ENCODE measurements at places on chromosomes 2 and 18.

- DNase-seq = no peak
These were observed 1365.5 kb upstream of the CELF4 start for GRCh38 chr18:38930881-38931753.

- peak; percentile 71 for DNase-seq
These were observed 623.1 kb upstream of the HS6ST1 start for GRCh38 chr2:128941751-128942150.

- no peak for DNase-seq
These were observed 25.6 kb downstream of the CYTIP start for GRCh38 chr2:157418239-157418641.

DNA sequence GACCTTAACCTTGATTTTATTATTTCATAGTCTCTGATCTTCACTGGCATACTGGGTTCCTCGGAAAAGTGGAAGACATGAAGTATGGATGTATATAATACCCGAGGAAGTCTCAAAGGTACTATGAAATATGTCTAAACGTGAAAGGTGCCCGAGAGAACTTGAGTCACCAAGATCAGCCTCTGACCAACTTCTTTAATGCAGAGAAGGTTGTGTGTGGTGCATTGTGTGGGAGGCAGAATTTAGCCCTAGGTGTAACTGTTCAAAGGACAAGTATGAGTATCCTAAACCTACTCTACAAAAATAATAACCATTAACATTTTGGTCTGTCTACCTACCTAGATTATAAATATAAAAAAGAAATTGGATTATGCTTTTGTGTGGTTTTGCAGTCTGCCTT, 36.1 kb downstream of the OSBPL6 start:
- no peak for DNase-seq

- no peak for DNase-seq
These were observed 51.6 kb upstream of the CCBE1 start for GRCh38 chr18:59748628-59749360.

DNA sequence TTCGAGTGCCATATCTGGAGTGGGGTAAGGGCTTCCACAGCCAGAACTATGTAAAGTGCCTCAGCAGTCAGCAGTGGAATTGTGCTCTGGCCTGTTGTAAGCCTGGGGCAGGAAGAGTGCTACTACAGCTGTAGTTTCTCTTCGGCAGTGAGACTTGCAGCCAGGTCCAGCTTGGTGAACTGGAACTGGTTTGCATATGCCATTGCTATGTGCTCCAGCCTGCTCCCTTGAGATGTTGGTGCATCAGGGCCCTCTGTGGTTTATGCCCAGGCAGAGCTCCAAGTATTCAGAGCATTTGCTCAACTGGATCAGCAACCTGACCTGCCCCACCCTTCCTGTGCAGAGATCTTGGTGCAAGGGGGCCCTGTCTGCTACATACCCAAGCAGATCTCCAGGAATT, 47.8 kb downstream of the ZNF804A start:
- no peak for DNase-seq

GRCh38 chr2:48747319-48747718, 8.2 kb downstream of the LHCGR start:
- no peak for DNase-seq

GRCh38 chr18:33673689-33674088, 95.7 kb downstream of the ASXL3 start:
- DNase-seq = no peak

DNA sequence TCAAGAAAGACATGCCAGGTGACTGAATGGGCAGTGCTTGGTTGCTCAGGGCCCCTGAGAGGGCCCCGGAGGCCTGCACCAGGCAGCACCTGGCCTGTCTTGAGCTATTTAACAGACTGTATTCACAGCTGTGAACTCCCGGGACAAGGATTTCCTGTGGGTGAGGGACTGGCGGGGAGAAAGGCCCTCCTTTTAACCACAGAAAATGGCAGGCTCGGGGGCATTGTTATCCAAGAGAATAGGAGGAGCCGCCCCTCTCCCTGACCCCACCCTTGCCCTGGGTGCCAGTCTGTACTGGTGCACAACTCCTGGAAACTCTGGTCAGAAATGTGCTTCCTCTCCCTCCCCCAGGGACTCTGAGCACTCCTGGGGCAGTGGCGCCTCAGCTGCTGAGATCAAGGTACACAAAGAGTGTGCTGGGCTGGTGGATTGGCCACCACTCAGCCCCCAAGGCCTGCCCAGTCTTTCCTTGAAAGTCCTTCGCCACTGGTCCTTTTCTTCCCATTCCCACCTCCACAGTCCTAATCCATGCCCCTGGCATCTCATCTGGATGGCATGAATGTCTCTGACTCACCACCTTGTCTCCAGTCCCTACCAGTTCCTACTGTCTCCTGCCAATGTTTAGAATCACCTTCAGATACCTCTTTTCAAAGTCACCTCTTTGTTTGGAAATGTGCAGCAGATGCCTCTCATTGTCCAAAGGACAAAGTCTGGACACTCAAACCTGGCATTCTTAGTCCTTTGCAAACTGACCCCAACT, 19.6 kb upstream of the EPAS1 start:
- no peak for DNase-seq

GRCh38 chr18:394262-394986, 106.1 kb downstream of the COLEC12 start:
- DNase-seq = no peak

DNA sequence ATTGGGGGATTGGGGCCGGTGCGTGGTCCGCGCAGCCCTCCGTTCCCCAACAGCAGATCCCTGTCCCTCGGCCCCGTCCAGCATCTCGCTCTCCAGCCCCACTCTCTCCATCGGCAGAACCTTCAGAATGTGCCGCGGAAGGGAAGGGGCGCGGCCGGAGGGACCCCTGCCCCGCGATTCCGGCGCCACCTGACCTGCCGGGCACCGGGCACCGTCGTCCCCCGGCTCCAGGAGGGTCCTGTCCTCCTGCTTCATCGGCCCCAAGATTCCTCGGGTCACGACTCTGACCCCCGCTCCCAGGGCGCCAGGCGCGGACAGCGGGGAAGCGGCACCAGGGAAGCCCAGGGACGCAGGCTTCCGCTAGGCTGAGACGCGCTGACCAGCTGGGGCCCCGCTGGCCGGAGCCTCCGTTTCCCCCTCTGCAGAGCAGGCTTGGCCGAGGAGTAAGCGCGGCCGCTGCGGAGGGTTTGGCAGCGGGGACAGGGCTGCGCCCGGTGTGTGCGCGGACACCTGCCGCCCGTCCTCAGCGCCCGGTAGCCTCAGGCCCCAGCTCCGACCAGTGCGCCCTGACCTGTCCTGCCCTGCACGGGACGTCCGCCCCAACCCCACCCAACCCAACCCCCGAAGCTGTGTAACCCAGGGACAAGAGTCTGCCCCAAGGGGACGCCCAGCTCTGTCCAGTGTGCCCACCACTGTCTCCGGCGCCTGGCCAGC, 16.8 kb upstream of the BOK start:
- no peak for DNase-seq

DNA sequence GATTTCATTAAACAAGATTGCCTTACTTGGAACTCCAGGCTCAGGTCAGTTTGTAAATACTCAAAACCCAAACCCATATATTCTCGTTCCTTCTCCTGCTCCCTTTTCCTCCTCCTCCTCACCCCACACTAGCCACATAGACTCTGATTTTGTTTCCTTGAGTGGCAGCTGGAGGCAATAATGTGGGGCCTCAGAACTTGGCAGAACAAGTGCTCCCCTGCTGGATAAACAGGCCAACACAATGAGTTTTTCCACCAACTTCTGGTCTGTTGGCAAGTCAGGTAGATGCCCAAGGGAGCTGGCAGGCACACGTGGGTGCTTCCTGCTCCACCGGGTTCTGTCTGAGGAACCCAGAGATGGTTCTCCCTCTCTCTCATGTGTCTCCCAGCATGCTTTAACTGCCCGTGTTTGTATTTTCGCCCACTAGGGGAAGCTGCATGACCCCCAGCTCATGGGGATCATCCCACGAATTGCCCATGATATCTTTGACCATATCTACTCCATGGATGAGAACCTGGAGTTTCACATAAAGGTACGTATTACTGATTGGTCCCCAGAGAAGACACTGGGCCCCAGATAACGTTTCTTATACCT, 61.9 kb downstream of the KIF5C start:
- no peak for DNase-seq

- DNase-seq = no peak
These were observed 481.0 kb upstream of the TNP1 start for GRCh38 chr2:217340899-217341298.

DNA sequence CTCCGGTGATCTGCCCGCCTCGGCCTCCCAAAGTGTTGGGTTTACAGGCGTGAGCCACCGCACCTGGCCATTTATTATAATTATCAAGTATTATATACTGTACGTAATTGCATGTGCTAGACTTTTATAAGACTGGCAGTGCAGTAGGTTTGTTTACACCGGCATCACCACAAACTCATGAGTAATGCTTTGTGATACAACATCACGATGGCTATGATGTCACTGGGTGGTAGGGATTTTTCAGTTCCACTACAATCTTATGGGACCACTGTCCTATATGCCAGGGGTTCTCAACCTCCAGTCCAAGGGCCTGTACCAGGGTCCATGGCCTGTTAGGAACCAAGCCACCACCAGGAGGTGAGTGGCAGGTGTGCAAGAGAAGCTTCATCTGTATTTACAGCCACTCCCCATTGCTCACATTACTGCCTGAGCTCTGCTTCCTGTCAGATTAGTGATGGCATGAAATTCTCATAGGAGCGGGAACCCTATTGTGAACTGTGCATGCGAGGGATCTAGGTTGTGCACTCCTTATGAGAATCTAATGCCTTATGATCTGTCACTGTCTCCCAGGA, 9.4 kb downstream of the SCYGR4 start:
- DNase-seq = no peak

DNA sequence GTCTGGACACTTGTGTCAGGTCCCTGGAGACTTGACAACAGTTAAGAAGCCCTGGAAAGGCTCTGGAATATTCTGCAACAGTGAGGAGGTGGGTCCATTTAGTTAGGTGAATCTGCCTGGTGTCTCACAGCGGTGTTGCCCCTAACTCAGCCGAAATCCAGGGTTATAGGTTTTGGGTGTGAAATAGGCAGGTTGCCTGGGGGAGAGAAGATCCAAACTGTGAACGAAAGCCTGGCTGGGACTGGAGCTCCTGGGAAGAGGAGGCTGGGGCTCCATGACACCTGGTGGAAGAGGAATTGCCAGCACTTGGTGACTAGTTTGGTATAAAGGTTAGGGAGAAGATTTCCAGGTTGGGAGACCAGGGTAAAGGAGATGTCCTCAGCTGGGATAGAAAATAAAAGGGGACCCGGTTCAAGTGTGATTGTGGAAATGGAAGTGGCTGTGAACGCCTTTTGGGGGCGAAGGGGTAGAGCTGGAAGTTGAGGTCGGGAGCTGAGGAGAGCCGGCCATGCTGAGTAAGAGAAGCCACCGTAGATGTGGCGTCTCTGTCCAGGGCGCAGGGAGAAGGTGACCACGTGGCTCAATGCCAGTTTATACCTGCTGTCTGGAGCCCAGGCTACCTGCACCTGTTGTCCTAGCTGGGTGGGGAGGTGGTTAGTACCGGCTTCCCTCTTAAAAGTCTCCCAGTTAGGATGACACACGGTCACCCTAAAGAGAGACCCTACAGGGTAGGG, 3.0 kb upstream of the GAREM2 start:
- no peak for DNase-seq

- DNase-seq = no peak
These were observed 35.4 kb upstream of the REEP1 start for GRCh38 chr2:86372641-86373502.

- no peak for DNase-seq
These were observed 367.4 kb upstream of the MYT1L start for GRCh38 chr2:2698182-2699120.

DNA sequence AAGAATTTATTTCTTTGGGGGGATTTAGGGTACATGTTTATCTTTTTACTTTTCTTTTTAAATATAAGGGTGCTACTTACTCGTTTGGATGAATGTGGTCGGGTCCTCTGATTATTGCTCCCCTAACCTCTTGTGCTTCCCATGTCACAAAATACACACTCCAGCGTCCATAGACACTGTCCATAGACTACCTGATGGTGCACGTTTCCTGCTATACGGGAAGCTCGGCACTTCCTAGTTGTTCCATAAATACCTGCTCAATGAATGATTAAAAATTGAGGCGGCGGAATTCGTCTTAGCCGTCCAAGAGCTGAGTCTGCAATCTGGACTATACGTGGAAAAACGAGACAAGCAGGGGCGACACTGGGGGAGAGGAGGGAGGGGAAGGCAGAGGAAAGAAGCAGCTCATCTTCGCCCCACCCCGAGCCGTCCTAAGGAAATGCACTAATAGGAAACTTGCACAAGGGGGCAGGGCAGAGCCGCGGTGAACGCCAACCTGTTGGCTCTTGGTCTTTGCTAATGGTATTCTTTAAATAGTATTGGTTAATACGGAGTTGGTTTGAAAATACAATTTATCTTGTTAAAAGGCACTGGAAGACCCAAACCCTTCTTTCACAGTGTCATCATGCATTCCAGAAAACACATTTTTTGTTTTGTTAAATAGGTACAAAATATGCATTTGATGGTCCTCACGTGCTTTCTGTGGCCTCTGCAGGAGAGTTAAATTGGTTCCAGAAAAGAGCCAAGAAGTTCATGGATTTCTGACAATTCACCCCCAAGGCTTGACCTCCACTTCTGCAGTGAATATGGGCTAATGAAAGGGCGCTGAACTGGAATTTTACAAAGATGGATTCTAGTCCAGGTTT, 73.0 kb upstream of the KCTD1 start:
- DNase-seq = peak; percentile 77

DNA sequence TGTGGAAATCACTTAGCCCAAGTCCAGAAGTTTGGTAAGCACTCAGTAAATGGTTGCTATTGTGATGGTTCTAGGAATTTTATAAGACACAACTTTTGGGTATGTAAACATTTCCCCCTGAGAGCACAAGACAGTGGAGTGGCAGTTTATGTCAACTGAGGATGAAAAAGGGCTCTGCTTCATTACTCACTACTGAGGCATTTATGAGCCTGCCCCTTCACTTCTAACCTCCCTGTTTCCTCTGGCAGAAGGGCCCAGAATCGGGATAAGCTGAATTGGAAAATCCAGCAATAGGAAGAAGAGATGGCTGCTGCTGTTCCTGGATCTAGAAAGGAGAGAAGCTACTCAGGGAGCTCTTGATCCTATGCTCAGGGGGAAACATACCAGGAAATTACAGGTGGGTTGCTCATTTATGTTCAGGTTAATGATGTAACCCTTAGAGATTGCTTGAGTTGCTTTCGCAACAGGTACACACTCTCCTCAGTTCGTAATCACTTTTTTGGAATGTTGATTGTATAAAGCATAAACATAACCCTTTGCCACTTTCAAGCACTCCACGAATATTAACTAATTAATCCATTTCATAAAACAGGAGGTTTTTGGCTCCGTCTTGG, 46.3 kb downstream of the ADCYAP1 start:
- no peak for DNase-seq

- no peak for DNase-seq
These were observed 294.3 kb upstream of the MEX3C start for GRCh38 chr18:51491678-51492372.
